Suppressor macrophage treated with lipopolysaccharide for 4 hours (primary cell): ENCODE measurements at places on chromosomes 7 and 10.

GRCh38 chr7:138097064-138097741 is 20.9 kb downstream of the AKR1D1 start:
- DNase-seq, result peak; percentile 54

GRCh38 chr10:110883924-110884323 is 12.2 kb downstream of the PDCD4 start:
- no peak for DNase-seq

GRCh38 chr10:34292675-34293074 is 522.4 kb downstream of the PARD3 start:
- no peak for DNase-seq

- peak; percentile 83 for DNase-seq
Measured at GRCh38 chr10:75430000-75430763, 1.2 kb upstream of the LRMDA start.

- no peak for DNase-seq
Measured at GRCh38 chr7:99308461-99309074, 17.1 kb upstream of the ARPC1A start.

DNA sequence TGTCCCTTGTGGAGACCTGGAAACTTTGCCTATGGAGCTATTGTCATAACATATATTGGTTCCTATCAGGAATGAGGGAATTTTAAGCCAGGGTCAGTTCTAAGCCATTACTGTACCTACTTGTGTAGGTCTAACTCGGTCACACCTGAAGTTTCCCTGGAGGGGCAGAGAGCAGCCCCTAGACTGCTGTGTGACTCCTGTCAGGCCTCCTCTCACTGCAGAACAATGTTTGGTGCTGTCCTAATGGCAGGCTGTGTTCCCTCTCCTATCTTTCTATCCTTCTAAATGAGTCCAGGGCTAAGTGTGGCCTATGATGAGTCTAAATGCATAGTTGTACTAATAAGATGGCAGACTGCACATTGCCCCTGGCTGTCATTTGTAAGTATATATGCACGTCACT is 14.2 kb downstream of the MBL2 start:
- DNase-seq, result no peak

- DNase-seq, result no peak
Measured at GRCh38 chr10:132001238-132001972, 19.7 kb upstream of the BNIP3 start.

DNA sequence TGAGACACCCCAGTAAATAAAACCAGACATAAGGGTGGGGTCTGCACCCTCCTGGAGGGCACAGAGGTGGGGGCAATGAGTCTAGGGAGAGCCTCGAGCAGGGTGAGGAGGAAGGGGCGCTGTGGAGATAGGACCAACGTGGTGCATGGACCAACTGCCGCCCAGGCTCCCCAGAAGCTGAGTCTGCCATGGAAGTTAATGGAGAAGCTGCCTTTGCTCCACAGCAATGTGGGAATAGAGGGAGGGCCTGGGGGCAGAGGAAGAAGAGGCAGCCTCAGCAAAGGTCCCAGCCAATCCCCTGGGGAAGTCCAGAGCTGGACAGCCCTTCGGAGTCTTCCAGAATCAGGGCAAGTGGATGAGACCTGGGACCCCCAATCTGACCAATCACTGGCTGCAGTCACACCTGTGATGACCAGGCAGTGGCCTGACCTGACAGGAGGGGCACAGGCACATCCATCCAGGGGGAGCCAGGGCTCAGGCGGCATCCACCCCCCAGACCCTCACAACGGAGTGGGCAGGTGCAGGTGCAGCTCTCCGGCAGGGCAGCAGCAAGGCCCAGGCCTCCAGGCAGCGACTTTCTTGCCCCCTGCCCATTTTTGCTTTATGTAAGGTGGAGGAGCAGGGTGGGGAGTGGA is 242.2 kb upstream of the PPP2R2D start:
- DNase-seq, result no peak

DNA sequence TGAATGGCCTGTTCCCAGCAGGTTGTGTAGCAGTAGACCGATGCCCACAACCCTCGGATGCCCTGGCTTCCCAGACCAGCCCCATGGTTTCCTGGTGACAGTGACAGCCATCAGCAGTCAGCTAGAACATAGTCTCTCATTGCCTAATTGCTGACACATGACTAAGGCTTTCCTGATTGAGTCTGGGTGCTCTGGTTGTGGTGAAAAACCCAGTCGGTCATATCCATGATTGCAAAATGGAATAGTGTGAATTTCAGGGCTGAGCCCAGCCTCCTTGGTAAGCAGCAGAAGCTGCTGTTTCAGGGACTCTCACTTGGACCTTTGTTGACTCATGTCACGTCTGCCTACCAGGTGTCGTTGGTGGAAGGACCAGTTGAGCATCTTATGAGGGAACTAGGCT is 36.6 kb downstream of the POR start:
- DNase-seq, result peak; percentile 95

GRCh38 chr7:34487391-34488115 is 170.5 kb upstream of the NPSR1 start:
- DNase-seq, result no peak

- DNase-seq, result no peak
Measured at GRCh38 chr10:85570871-85571270, 795.7 kb downstream of the GRID1 start.

- DNase-seq, result no peak
Measured at GRCh38 chr7:35257251-35258124, 3.6 kb upstream of the TBX20 start.

GRCh38 chr10:71204746-71205145 is 7.6 kb upstream of the UNC5B start:
- DNase-seq, result no peak

GRCh38 chr7:150831851-150832250 is 20.5 kb upstream of the AOC1 start:
- no peak for DNase-seq

DNA sequence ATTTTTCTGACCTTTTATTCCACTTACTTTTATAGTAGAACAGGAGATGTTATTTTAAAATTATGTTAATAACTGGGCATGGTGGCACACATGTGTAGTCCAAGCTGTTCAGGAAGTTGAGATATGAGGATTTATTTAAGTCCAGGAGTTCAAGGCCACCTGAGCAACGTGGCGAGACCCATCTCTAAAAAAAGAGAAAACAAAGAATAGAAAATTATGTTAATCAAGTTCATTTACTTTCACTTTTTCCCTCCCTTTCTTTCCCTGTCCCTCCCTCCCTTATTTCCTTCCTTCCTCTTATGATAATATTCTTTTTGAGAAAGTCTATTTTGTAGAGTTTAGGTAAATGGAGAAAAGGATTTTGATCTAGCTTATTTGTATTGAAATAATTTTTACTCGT is 48.9 kb upstream of the HELLS start:
- no peak for DNase-seq

DNA sequence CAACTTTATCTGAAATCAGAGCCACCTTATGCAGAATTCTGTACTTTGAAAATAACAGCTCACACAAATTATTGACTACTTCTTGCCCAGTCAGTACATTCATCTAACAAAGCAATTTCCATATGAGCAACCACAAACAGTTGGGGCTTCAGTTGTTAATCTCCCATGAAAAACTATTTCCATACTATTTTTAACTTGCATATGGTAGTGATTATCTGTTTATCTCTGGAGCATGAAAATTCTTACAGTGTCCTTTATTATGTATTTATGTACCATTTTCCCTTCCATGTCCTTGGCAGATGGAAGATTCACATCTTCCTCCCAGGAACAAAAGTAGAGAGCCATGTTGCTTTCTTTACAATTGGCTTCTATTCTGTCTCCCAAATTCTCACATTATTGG is 285.7 kb downstream of the CRPPA start:
- no peak for DNase-seq

DNA sequence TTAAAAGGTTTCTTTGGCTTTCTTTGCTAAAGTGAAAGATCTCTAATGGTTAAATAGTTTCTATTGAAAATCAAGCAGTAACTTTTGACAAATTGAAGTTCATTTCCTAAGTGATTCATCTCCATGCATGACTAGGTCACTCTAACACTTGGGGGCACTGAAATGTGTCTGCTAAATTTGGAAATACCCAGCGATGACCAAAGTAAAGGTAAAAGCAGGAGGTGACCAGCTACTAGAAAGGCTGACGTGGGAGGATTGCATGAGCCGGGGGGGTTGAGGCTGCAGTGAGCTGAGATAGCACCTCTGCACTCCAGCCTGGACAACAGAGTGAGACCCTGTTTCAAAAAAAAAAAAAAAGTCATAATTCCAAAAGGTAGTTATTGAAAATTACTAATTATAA is 111.8 kb upstream of the GPR141 start:
- no peak for DNase-seq

DNA sequence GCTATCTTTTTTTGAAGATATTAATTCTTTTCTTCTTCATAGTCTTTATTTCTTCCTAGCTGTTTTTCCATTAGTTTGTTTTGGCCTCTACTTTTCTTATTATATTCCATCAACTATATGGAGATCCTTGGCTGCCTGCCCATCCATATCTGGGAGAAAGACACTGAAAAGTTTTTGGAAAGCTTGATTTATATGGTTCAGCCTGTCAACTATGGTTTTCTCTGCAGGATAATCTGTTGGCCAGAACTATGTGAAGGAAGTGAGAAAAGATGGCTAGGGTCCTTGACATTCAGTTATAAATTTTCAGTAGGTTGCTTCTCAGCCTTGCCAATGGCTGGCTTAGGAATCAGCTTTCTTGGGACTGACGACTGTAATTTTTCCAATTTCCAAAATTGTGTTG is 10.0 kb upstream of the CDK14 start:
- no peak for DNase-seq

DNA sequence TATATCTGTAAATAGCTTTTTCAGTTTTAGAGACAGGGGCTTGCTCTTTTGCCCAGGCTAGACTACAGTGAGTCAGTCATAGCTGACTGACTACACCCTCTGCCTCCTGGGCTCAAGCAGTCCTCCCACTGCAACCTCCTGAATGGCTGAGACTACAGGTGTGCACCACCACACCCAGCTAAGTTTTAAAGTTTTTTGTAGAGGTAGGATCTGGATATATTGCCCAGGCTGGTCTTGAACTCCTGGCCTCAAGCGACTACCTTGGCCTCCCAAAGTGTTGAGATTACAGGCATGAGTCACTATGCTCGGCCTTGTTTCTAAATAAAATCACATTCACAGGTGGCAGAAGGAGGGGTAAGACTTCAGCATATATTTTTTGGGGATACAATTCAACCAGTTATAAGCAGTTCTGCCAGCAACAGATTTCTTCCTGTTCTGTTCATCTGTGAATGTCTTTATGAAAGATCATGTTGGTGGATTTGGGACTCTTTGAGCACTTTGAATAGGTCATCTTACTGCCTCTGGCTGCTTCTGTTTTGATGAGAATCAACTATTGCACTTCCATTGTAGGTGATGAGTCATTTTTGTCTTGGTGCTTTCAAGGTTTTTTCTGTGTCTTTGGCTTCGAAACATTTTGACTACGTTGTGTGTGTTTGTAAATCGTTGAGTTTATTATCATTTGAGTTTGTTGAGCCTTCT is 15.7 kb downstream of the RBM33 start:
- DNase-seq, result peak; percentile 58

GRCh38 chr7:15407910-15408309 is 153.9 kb downstream of the AGMO start:
- no peak for DNase-seq

DNA sequence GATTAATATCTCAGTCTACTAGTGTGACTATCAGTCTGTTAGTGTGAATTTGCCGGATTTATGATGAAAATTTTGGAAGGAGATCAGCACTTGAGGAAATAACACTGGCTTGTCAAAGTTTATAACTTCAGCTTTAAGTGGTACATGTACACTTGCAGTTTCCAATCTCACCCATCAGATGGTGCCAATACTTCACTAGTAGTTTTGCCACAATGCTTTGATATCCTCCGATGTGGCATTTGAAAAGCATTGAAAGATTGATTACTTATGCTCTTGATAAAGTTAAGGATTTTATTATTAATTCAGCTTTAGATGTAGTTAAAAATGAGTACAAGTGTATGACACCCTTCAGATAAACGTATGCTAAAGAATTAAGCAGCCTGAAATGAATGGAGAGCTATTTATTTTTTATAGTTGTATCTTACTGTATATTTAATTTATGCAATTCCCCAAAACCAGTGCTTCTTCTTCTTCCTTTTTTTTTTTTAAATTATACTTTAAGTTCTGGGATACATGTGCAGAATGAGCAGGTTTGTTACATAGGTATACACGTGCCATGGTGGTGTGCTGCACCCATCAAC is 98.2 kb downstream of the ANLN start:
- peak; percentile 67 for DNase-seq

DNA sequence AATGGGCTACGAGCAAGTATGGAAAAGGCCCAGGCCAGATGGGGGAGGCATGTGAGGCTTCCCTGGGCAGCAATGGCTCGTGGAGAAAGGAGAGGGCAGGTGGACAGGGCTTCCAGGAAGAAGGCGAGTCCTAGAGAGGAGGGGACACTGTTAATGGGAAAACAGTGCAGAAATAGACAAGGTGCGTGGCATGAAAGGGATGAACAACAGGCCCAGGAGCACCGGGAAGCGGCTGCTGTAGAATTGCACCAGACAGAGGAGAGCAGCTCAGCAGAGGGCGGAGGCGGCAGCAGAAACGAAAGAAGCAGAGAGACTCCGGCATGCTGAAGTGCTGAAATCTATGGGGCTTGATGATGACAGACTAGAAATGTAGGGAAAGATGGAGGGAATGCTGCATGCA is 102.1 kb downstream of the PIP4K2A start:
- DNase-seq, result no peak

GRCh38 chr10:108410236-108410635 is 1245.7 kb upstream of the SORCS1 start:
- peak; percentile 69 for DNase-seq
